AG09319 (cell line): ENCODE measurements at places on chromosomes 2 and 18.

GRCh38 chr2:191351298-191351697 lies 106.1 kb downstream of the MYO1B start:
- DNase-seq: no peak

- no peak for DNase-seq
Observed at GRCh38 chr2:172329774-172330671, 97.4 kb upstream of the ITGA6 start.

- DNase-seq: no peak
Observed at GRCh38 chr2:11822746-11823451, 76.5 kb downstream of the LPIN1 start.

DNA sequence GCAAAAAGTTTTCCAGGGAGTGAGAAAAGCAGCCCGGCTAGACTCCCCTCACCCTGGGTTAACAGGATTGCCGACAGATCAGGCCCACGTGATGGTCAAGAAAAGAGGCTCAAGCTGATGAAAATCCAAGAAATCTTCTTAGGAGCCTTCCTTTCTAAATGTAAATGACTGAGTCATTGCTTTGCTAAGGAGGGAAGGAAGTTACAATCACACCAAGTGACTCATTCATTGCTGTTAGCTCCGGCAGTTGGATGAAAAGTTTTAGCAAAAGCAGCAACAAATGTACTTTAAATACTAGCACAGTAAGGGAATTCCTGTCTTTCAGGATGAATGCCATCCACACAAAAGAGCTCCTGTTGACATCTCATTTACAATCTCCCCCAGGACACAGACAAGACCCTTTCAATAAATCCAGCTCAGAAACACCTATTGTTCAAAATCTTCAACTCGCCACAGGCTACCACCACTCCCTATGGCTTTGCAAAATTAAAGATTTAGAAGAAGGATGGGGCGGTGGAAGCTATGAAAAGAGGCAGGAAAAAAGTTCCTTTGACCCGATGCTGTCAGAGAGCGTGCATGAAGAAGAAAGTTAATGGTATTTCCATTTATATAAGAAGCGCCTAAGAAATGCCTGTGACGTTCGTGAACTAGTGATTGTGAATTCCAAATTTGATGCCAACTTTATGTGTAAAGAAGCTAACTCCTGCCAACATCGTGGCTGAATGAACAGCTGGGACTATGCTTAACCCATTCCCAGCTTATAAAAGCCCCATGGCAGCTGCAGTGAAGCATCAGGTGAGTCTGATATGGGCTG lies 153.7 kb downstream of the TGIF1 start:
- peak; percentile 97 for DNase-seq

DNA sequence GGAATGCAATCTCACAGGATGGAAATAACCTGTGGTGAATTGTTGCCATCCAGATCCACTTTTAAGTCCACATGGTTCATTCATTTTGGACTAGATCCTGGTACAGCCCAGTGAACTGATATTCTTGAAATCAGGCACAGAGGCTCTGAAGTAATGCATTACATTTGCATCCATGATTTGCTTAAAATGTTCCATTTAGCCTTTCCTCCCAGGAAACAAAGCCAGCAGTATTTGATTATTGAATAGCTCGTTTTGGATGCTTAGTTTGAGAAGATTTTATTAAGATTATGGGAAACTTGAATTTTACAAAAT lies 995.8 kb upstream of the CDH2 start:
- no peak for DNase-seq
